ENCODE measurements at places on chromosomes 2 and 18. TPM values are rescaled to one million over a fixed set of nuclear protein-coding genes. Genes with fewer than 3 reads are reported as not detected.

Gene MAP2
- total RNA-seq, result 5.0 TPM

Gene KANSL3
- 29.1 TPM for total RNA-seq

Gene B4GALT6
- 7.0 TPM for total RNA-seq

Gene GALR1
- total RNA-seq, result not detected

Gene THOC1
- total RNA-seq, result 16.2 TPM

Gene COL5A2
- total RNA-seq, result 28.2 TPM

Gene NDUFAF7
- total RNA-seq, result 13.0 TPM

Gene GPR55
- total RNA-seq, result not detected

Gene LYG1
- 0.57 TPM for total RNA-seq

Gene IL36A
- total RNA-seq, result not detected

Gene COL4A4
- under 0.01 TPM for total RNA-seq

Gene ME2
- 55.8 TPM for total RNA-seq

Gene TMEM178A
- not detected for total RNA-seq

Gene KCNK3
- not detected for total RNA-seq

Gene ITGB6
- not detected for total RNA-seq

Gene LAMA1
- 0.32 TPM for total RNA-seq

Gene ABI2
- total RNA-seq, result 13.9 TPM

Gene CXCR2
- not detected for total RNA-seq

Gene ERICH2
- not detected for total RNA-seq

Gene DNMT3A
- total RNA-seq, result 50.3 TPM

Gene LIMS4
- total RNA-seq, result 42.7 TPM

Gene DLX1
- not detected for total RNA-seq

Gene DPP4
- total RNA-seq, result 16.4 TPM

Gene SH3RF3
- 3.1 TPM for total RNA-seq

Gene PAX3
- not detected for total RNA-seq

Gene CLHC1
- 2.4 TPM for total RNA-seq

Gene STON1
- total RNA-seq, result 5.4 TPM

Gene ITGA4
- total RNA-seq, result 1.9 TPM

Gene CLK1
- total RNA-seq, result 132 TPM

Gene EFHD1
- total RNA-seq, result 0.16 TPM

Gene ZNF396
- total RNA-seq, result 0.65 TPM

Gene FBXO48
- 0.50 TPM for total RNA-seq

Gene IL1R1
- 5.3 TPM for total RNA-seq

Gene CYRIA
- 30.8 TPM for total RNA-seq

Gene MOCOS
- total RNA-seq, result 0.32 TPM

Gene CDK15
- not detected for total RNA-seq

Gene UNC80
- total RNA-seq, result not detected

Gene SULT1C4
- total RNA-seq, result 82.8 TPM

Gene ICOS
- not detected for total RNA-seq

Gene MAL
- total RNA-seq, result not detected

Gene ALLC
- total RNA-seq, result not detected

Gene CCDC178
- 1.4 TPM for total RNA-seq

Gene SIX3
- total RNA-seq, result not detected

Gene GRB14
- 0.32 TPM for total RNA-seq

Gene ABCG8
- not detected for total RNA-seq

Gene CHN1
- total RNA-seq, result 11.5 TPM

Gene IL36RN
- total RNA-seq, result not detected

Gene TBR1
- total RNA-seq, result not detected

Gene ELOA2
- not detected for total RNA-seq

Gene SIGLEC15
- total RNA-seq, result not detected

Gene FAHD2B
- 6.7 TPM for total RNA-seq

Gene CTNNA2
- total RNA-seq, result not detected

Gene IL36B
- total RNA-seq, result not detected

Gene HAAO
- total RNA-seq, result not detected
